Activated CD4-positive, alpha-beta T cell treated with anti-CD3 and anti-CD28 coated beads, Interleukin-2, amount 50 U/mL, for 1 hour (primary cell): ENCODE measurements at places on chromosomes 2 and 18.
A peak's percentile ranks its signal among the peaks of the same experiment; 100 is the strongest.

GRCh38 chr2:112121682-112122254 is 16.4 kb upstream of the FBLN7 start:
- DNase-seq = peak; percentile 52

DNA sequence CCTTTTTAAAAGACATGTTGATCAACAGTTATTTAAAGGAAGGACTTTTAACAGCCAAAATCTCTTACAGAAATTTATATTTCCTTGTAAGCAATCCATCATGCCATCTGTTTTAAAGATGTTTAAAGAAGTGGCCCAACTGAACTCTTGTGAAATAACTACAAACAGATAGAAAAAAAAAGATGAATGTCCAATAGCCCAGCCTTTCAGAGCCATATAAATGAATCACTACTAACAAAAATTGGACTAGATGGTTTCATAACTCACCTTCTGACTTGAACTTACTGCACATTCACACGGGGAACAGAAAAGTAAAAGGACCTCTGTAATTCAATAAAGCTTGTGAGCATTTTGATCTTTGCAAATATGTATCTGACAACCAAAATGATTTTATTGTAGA is 319.0 kb upstream of the CHAC2 start:
- DNase-seq = no peak

GRCh38 chr2:179298666-179299065 is 34.0 kb upstream of the SESTD1 start:
- DNase-seq = no peak

GRCh38 chr2:44553456-44553855 is 191.7 kb downstream of the CAMKMT start:
- DNase-seq = no peak

DNA sequence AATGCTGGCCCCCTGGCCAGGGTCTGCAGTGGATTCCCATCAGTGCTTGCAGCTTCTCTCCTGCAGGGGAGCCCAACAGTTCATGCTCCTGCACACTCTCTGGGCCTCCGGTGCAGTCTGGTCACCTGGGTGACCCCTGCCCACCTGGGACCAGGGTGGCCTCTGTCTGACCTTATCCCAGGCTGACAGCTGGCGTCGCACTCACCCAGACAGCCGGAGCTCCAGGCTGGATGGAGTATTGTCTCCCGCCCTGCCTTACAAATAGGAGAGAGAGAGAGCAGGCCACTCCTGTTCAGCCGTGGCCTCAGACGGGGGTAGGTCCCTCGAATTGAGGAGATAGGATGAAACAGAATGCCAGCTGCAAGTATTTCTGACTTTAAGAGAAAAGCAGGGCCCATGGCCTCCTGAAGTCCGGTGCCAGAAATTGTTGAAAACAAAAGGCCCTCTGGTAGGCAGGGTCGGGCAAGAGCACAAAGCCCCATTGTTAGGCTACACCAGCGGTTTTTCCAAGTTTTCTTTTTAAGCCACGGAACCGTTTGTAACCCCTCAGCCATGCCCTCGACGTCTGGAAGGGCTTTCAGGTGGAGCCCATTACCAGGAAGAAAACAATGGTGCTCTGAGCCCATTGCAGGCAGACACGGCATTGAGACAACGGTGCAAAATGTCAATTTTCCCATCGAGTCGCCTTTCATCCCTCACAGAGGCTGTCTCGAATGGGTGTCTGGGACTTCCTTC is 258.4 kb downstream of the BCL11A start:
- no peak for DNase-seq

DNA sequence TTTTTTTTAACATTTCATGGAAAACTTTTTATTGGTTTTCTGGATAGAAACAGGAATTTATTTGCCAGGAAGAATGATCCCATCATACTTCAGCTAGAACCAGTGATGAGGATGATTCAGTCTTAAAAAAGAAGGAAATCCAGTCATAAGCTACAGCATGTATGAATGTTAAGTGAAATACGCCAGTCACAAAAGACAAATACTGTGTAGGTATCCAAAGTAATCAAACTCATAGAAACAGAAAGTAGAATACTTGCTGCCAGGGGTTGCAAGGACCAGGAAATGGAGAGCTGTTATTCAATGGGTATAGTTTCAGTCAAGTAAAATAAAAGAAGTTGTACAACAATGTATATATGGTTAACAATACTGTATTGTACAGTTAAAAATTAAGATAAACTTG is 21.3 kb downstream of the PSME4 start:
- DNase-seq = no peak

GRCh38 chr2:217051416-217051815 is 191.6 kb upstream of the TNP1 start:
- no peak for DNase-seq

- DNase-seq = no peak
Measured at GRCh38 chr18:74244554-74244953, 47.2 kb downstream of the CYB5A start.

- peak; percentile 13 for DNase-seq
Measured at GRCh38 chr2:98346311-98347236, at the start of gene CNGA3. TSS of gene CNGA3 (plus strand) at chr2:98346456. CDS start at chr2:98369976, 23,520 bp downstream.

DNA sequence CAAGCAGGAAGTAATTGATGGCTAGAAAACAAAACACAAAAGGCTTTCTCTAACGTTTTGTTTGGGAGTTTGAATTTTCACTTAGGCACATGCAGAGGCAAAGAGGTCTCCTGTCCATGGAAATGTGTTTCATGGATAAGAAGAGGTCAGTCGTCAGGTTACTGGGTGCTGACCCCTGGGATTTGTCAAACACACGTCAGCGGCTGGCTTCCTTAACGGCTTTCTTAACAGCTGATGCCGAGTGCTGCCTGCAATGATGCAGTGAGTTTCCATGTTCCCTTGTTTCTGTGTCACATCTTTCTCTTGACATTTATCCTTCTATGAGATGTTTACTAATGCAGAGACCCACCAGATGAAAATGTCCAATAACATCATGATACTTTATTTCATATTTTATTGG is 31.7 kb downstream of the GPR39 start:
- DNase-seq = no peak

DNA sequence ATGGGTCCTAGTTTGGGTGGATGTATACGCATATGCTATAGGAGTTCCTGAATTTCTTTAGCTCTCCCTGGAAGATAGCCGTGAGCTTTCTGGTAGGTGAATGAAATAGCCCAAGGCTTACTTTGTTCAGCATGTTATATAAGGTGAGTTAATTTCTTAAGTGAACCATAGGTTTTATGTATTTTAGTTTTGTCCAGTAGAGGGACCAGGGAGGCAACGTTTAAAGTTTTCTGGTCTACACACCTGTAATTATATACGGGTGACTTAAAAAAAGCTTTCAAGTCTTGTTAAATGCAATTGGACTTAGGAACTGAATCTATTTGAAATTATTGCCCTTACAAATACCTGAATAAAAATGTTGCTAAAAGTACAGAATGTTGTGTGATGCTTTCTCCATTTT is 402.5 kb upstream of the DDX18 start:
- DNase-seq = no peak

DNA sequence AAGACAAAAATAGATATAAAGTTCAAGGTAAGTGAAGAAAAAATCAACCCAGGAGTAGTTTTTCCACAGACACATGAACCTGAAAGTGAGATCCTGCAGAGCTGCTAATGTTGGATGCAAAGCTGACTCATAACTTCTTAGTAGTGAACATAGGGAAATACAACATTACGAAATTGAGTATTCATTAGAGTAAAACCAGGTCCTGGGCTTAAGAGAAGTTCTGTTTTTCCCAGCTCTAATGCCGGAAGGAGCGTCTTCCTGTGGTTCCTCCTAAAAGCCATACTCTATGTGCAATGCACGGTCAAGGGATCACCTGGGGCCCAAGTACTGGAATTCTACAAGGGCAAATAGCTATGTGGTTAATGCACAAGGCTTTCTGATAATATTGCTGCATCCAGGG is 141.7 kb downstream of the RBMS1 start:
- DNase-seq = no peak

DNA sequence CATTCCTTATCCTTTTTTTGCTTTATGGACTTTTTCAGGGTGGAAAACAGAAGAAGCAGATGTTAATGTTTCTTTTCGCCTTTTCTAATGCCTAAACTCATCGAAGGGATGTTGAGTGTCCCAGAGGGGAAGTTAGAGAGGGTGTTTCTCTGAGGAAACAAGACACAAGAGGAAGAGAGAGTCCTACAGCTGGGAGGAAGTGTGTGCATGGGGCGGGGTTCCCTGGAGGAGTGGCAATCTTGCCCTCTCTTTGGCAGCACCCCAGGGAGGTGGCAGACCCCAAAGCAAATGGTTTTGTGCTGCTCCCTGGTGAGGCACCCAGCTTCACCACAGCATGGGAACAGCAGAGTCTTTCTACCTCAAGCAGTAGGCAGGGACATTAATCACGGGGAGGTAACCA is 377.6 kb downstream of the RND3 start:
- DNase-seq = no peak

GRCh38 chr2:164495491-164496223 is 125.6 kb downstream of the GRB14 start:
- DNase-seq = no peak

DNA sequence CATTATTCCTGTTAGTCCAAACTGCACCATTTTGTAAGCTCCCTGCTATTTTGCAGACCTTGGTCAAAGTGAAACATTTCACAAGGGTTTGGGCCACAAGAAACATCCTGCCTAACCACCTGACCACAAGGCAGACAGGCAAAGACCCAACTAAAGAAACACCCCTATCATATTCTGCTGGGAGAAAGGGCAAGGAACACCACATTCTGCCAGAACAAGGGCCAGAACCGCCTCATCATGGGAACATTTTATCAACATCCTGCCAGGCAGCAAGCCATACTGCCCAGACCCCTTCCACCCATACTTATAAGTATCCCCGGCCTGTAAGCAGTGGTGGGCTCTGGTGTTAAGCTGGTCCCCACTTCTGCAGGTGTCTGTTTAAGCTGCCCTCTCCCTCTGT is 12.0 kb upstream of the RAB31 start:
- no peak for DNase-seq

- DNase-seq = no peak
Measured at GRCh38 chr18:58180172-58180571, 136.1 kb downstream of the NEDD4L start.

DNA sequence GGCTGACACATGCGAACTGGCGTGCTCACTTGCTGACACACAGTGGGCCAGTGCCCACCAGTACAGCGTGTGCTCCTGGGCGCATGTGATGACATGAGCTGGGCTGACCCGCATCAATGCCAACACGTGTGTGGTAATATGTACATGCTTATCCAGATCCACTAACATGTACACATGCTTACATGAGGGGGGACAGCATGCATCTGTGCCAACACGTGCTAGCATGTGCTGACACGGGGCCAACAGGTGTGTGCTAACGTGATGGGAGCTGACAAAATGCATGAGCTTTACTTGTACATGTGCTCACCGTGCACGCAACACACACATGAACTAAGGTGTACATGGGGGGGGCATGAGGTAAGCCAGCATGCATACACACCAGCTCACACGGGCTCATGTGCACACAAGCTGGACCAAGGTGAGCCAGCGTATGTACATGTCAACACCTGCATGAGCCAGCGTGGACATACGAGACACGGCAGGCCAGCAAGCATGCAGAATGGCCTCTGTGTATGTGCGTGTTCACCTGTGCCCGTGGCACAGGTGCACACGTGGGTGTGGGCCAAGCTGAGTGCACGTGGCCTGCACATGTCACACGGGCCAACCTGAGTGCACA is 28.5 kb downstream of the GPC1 start:
- no peak for DNase-seq

- DNase-seq = no peak
Measured at GRCh38 chr2:239194731-239195317, 206.0 kb downstream of the HDAC4 start.

DNA sequence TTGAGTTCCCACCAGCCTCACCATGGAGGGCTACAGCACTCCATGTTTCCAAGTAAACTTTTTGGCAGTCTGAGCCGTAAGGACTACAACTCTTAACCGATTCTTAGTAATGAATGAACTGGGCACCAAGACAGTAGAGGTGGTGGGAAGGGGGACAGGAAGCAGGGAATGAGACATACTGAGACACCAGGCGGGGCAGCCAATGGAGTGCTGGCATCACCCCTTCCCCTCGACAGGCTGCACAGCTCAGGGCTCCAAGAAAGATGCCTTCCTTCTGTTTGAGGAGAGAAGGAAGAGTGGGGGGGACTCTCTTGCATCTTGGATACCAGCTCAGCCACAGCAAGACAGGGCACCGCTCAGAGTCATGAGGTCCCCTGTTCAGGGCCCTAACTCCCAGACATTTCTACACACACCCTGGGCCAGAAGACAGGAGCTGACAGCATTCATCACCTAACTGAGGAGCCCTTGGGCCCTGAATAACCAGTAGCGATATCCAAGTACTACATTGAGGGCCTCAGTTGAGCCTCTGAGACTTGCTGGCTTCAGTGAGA is 45.2 kb downstream of the USP34 start:
- no peak for DNase-seq

GRCh38 chr2:100780203-100781008 is 39.5 kb upstream of the NPAS2 start:
- DNase-seq = no peak

- no peak for DNase-seq
Measured at GRCh38 chr2:171147081-171147480, 13.6 kb downstream of the TLK1 start.

GRCh38 chr2:120661551-120661950 is 74.1 kb upstream of the GLI2 start:
- no peak for DNase-seq

GRCh38 chr18:77343846-77344510 is 94.3 kb downstream of the GALR1 start:
- no peak for DNase-seq

DNA sequence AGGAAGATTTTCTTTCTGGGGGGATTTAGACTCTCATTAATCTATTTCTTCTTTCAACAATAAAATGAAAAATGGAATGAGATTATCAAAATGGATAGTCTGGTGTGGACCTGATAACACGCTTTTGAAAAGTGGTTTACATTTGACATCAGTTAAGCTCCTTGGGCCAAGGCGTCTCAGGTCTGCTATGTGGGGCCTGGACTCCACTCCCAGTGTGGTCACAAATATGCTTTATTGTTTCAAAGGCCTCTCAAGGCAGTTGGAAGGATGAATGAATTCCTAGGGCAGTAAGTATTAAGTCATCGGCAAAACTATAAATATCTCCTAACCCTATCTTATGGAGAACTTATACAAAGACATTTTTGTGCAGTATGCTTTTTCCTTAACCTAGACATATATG is 74.5 kb downstream of the ETAA1 start:
- no peak for DNase-seq

- no peak for DNase-seq
Measured at GRCh38 chr2:109137616-109138015, 8.6 kb downstream of the SH3RF3 start.

- DNase-seq = no peak
Measured at GRCh38 chr2:235518322-235519090, 24.7 kb downstream of the AGAP1 start.

- no peak for DNase-seq
Measured at GRCh38 chr2:193518041-193518817, 1323.5 kb upstream of the TMEFF2 start.

DNA sequence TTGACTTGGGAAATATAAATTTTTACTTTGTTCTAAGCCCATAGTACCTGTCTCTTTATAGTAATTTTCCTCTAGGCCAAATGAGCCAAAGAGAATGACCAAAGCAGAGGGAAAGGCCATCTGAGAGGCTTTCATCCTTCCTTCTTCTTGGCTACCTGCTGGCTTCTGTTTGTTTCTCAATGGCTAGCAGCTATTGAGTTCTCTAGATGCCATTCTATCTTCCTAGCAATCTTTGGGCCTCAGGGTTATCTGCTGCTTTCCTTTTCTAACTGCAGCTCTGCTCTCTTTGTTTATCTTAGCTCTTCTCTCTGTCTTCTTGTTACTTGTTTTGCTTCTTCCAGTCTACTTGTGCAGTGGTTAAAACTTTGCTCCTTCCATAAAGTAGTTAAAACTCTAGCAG is 601.1 kb upstream of the NRXN1 start:
- no peak for DNase-seq

- no peak for DNase-seq
Measured at GRCh38 chr2:96493072-96493471, 12.1 kb downstream of the NEURL3 start.
